ENCODE measurements at places on chromosomes 3 and 15.

GRCh38 chr3:129934234-129935123 is 40.0 kb upstream of the TRH start:
- DNase-seq, result no peak

DNA sequence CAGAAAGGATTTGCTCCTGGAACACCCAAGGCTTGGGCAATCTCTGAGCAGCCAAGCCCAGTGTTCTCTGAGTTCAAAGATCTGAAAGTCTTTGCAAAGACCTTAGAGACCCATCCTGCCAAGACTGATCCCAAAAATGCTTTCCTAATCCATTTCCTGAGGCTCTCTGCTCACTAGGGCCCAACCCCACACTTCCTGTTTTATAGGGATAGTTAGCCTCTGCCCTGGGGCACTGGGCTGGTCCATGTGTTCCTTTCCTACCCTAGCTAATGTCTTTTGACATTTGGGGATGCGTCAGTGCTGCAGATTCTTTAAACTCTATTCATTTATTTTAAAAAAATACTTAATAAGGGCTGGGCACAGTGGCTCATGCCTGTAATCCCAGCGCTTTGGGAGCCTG is 372.7 kb downstream of the ROBO2 start:
- no peak for DNase-seq

DNA sequence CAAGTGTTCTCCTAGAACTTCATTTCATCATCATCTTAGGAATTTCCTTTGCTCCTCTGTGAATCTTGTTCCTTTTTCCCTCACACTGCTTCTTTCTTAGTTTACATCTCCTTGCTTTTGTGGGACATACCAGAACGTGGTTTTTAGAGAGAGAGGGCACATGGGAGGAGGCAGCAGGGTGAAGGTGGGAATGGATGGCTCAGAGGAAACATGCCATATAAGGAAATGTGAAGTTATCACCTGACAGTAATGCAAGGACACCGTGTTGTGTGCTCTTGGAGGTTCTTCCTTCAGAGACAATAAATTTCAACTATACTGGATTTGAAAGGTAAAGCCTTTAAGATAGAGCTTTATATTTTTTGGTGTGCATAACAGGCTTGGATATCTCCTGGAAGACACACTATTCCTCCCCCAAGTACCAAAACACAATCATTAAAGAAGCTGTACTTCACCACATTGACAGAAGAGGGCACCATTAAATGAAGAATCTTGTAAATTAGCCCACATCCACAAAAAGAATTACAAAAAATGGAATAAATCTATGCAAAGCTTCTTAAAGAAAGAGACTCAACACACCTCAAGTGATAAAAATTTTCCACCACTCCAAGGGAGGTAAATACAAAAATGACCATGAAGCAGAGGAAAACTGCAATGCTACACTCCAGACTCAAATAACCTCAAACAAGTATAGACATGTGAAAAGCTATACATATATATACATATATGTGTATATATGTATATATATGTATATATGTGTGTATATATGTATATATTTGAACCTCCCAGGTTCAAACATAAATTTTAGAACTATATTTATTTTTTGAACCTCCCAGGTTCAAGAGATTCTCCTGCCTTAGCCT is 26.1 kb downstream of the RPL39L start:
- peak; percentile 5 for DNase-seq

GRCh38 chr15:91776104-91776503 is 77.4 kb upstream of the SLCO3A1 start:
- no peak for DNase-seq

DNA sequence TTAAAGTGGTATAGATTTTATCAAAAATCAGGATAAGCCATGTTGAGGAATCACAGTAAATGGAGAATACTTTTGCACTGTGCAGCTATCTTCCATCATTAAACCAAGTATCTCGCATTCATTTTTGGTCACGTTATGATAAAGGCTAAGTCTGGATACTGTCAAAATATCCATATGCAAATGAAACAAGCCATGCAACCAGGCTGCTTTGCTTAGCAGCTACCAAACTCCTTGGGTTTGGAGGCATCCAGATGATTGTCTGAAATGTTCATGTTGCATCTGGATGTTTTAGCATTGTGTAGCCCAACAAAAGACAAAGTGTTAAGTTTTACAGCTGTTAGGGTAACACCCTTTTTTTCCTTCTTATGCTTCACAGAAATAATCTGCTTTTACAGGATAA is 322.9 kb upstream of the MDFIC2 start:
- no peak for DNase-seq

- no peak for DNase-seq
Observed at GRCh38 chr3:124372775-124373174, 357.5 kb upstream of the UMPS start.

DNA sequence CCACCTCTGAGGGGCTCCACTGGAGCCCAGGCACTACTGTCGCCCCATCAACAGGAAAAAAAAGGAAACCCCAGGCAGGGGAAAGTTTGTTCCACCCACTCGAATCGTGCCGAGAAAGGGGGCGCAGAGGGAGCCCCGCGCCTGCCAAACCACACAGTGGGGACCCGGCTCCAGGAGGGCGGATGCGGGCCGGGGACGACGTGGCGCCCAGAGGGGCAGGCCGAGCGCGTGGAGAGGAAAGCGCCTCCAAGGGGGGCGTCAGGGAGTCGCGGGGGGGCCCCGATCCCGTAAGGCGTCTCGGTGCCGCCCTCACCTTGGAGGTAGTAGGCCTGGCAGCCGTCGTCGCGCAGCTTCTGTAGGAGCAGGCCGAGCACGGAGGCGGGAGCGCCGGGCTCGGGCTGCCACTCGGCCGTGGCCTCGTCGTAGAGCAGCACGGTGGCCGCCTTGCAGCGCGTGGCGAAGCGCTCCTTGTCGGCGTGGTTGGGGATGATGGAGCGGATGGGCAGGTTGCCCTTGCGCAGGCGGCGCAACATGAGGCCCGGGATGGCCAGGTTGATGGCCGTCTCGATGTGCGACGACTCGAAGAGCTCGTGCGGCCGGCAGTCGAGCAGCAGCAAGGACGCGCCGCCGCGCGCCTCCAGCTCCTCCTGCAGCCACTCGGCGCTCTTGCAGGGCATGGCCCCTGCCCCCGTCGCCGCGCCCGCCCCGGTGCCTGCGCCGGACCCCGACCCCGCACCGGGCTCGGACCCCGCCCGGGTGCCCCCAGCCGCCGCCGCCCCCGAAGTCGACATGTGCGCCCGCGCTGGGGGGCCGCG is 627 bp downstream of the DUSP7 start:
- DNase-seq, result no peak
